T1000 (cell line): ENCODE measurements at places on chromosomes 2 and 18.

- no peak for DNase-seq
Observed at GRCh38 chr18:53261241-53261640, 921.2 kb downstream of the DCC start.

DNA sequence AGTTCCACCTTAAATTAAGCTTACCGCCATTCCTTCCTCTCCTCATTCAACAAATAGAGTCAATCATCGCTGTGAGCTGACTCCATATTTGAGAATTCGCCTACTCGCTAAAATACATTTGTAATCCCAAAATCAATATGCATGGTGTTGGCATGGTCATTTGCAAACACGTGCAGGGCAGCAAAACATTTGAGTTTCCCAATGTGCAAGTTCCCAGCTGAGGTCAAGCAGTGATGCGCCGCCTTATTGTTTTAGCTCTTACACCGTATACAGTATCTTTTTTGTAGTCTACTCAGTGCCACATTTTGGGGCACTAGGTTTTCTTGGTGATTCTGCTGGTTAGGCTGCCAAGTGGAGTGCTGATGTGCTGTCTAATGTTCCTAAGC, 73.3 kb upstream of the MGAT4A start:
- DNase-seq: no peak

GRCh38 chr2:195486987-195487644, 169.9 kb upstream of the SLC39A10 start:
- no peak for DNase-seq

DNA sequence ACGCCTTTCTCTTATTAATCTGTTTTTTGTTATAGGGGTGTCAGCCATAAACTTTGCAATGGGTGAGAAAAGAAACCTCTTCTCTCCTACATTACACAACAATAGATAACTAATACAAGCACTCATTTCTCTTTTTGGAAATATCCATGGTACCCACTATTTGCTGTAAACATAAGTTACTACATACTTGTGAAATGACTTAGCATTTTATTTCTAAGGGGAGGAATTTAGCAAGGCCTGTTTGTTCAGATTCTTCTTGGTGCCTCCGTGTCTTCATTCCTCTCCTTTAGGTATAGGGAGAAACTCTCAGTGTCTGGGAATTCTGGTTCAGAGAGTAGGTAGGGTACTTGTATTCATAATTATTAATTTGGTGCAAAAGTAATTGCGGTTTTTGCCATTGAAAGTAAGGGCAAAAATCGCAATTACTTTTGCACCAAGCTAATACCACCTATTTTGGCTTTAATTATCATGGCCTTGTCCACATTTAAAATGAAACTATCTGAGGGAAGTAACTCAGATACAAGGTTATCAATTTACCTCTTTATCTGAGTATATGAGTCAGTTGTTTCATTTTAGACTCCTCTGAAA, 134.8 kb downstream of the MREG start:
- DNase-seq: no peak

- no peak for DNase-seq
Observed at GRCh38 chr18:70233974-70234373, 28.5 kb upstream of the RTTN start.

GRCh38 chr2:200814276-200814815, 2.6 kb downstream of the BZW1 start:
- no peak for DNase-seq

- no peak for DNase-seq
Observed at GRCh38 chr18:55997151-55997561, 409.2 kb upstream of the TCF4 start.

DNA sequence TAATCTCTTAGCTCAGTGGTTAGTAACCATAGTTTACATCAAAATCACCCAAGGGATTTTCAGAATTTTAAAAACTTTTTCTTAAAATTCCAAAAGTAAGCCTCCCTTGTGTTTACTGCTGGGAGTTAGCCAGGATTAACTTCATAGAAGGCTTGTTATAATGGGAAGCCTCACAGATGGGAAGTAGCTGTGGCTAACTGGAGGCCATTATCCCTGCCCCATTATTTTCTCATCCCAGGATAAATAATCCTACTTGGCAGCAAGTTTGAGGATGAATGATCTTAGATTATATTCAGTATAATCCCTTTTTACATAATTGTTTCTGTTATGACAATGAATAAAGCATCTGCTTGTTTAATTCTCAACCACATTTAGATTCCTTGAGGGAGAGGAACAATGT, 25.5 kb downstream of the PLEK start:
- no peak for DNase-seq

GRCh38 chr18:64982414-64983055, 768.3 kb upstream of the CDH7 start:
- no peak for DNase-seq

- no peak for DNase-seq
Observed at GRCh38 chr18:11585596-11585995, 23.8 kb upstream of the SLC35G4 start.

GRCh38 chr18:57780318-57780705, 22.8 kb downstream of the ATP8B1 start:
- DNase-seq: no peak

DNA sequence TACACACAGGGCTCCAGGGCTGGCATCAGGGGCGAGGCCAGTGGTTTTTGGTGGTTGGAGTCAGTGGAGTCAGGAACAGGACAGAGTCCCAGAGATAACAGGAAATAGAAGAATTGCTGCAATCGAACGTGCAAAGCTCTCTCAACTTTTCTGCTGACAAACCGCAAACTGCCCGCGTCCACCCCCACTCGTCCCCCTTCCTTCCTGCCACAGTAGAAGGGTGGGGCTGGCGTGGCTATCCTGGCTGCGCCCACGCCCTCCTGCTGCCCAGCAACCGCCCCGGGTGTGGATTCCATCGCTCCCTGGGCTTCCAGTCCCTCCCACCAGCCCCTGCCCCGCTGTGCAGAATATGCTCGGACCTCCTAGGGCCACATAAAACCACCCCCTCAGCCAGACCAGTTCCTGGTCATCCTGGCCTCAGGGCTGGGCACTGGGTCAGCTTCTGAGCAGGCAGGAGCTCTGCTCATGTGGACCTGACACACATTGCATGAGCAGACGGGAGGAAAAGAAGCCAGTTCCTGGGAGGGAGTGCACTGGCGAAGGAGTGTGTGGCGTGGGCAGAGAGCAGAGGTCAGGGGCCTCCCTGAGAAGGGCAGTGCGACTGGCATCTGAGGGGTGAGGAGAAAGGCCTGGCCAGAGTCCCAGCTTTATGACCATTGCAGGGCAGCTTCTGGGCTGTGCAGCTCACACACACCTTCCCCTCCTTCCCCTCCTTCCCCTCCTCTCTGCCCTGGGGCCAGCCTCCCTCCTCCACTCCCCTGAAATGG, 85.4 kb upstream of the ATG16L1 start:
- DNase-seq: no peak

GRCh38 chr2:160646684-160647444, 153.3 kb upstream of the RBMS1 start:
- no peak for DNase-seq

DNA sequence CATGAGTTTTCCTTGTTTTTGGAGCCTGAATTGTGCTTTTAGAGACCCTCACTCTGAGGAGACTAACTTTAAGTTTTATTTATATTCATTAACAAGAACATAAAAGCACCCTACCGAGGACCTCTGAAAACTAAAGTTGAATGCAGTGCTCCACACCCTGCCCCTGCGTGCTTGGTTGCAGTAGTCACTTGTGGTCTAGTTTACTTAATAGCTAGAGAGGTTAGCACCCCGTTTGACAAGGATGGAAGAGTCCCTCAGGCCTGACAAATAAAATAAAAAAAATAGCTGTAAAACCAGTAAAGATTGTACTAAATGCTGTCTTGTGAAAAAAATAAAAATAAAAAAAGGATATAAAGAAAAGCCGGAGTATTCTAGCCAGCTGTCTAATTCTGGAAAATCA, 395.2 kb downstream of the MTX2 start:
- no peak for DNase-seq

- no peak for DNase-seq
Observed at GRCh38 chr2:41954304-41955291, 93.2 kb upstream of the PKDCC start.

- DNase-seq: peak; percentile 17
Observed at GRCh38 chr18:9683418-9684396, 24.4 kb upstream of the RAB31 start.

DNA sequence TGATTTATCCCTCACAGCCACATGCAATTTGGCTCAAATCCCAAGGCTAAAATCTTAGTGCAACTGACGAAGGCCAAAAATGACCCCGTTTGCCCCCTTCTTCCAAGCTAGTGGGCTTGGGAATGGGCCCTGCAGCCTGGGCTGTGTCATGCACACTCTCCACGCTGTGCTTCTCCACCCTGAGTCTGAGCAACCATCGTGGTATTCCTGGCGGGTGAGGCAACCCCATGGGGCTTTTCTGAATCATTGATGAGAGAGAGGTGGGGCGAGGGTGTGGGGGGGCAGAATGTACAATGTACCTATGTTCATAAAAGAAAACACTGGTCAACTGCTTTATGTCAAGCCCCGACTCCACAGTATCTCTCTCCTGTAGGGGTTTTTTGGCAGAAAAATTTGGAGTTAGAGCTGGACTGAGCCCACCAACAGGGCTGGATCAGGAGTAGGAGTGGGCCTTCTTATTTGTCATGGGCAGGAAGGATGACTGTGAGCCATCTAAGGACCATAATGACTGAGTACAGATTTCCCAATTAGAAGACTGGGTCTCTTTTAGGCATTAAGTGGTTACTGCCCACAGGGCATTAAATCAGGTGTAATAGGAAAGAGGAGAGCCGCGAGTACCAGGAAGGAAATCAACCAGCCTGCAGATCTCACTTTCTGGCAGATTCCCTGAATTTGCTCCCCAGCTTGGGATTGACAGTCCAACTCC, 8.9 kb downstream of the SULT1C2 start:
- DNase-seq: peak; percentile 75

DNA sequence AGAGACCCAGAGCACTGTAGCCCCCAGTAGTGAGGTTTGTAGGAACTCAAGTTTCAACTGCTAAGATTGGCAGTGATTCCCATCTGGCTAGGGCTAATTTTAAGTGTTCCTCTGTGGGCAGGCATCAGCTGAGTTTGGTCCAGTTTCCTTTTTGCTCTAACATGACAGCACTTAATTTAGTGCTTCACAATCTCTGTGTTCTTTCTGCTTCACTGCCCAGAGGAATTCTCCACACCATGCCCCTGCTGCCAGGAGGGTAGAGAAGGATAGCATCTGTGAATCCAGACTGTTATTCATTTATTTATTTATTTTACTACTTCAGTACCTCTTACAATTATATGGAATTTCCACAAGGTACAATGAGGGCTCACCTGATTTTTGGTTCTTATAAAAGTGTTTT, 549.9 kb upstream of the FSIP2 start:
- no peak for DNase-seq

DNA sequence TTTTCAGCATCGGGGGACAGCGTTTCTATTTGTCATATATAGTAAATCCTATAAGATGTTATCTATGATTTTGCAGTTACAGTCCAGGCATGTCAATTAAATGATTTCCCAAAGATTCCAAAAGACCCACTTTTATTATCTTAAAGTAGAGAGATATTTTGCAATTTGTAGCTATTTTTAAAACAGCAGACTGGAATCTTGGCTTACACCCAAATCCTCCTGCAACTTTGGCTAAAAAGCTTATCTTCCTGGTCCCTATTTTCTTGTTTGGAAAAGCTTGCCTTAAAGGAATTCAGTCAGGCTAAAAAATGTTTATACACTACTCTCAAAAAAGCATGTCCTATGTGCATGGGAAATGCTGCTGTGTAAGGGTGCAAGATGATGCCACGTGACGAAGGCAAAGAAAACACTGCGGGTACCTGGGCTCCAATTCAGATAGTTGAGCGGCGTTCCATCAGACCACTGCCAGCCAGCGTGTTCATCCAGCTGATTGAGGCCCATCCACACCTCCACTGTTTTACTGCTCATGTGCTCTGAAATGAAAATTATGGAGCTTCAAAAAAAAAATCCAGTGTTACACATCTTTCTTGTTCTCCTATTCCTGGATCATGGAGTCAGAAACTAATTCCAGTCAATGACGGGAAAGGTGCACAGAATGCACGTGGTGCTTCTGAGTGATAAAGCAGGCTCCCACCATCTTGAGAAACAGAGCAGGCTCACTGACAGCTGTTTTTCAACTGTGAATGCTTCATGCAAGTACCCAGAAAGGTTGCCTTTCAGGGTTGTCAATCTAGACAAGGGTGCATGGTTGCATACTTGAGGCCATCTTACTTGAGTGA, 33.8 kb downstream of the PLA2R1 start:
- no peak for DNase-seq

DNA sequence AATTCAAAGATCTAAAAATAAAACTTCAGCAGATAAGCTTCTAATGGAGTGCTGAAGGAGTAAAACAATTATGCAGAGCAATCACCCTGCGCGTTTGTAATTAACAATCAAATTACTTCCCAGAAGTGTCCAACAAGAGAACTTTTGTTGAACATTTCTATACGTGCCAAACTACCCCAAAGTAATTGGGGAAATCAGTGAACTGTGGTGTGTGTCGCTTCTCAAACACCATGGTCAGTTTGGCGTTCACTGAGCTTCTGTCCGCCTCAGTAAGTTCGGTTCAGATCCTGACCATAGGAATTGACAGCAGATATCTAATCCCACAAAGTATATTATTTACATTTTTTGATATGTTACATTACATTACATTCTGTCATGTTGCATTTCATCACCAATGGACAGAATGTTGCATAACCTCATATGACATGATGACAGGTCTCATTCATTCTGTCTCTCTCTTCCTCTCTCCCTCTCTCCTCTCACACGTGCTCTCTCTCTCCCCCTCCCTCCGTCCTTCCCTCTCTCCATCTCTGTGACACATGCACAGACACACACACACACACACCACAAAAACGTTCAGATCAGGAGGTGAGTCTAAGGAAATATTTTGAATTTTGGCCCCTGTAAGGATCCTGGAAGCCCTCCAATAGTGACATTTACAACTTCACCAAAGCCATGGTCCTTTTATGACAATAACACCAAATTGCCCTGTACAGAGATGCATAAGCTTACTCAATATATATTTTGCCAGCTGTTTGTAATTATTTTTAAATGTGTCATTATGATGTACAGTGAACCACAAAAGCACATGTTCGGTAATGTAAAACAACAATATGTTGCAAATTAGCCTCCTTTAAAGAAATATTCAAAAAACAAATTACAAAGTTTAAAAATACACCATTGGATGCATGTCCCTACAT, 269.2 kb downstream of the FIGN start:
- no peak for DNase-seq

DNA sequence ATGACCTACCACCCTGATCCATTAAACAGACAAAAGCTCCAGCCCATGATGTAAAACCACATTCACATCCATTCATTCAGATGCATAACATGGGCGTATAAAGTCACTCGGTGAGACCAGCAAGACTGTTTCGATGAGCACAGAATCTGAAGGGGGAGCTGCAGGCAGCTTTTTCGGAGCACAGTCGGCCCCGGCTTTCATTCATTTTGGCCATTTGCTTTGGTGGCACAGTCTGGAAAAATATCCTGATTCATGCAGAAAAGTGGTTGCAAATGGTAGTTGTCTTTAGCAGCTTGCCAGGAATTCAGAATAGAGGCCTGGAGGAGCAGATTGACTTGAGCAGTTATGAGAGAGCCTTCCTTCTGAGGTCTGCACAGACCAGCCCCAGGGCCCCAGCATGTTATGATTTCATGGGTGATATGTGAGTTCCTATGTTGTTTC, 11.2 kb downstream of the ARID5A start:
- DNase-seq: no peak
